Activated T-cell treated with anti-CD3 and anti-CD28 coated beads, Interleukin-2, amount 50 U/mL, for 4 hours (primary cell): ENCODE measurements at places on chromosomes 6 and 20. TPM values are rescaled to one million over a fixed set of nuclear protein-coding genes. Genes with fewer than 3 reads are reported as not detected.

GRCh38 chr6:26327450-26328264, 37.3 kb upstream of the BTN3A2 start:
- peak; percentile 55 for DNase-seq

GRCh38 chr6:15793288-15793687, 130.5 kb upstream of the DTNBP1 start:
- no peak for DNase-seq

DNA sequence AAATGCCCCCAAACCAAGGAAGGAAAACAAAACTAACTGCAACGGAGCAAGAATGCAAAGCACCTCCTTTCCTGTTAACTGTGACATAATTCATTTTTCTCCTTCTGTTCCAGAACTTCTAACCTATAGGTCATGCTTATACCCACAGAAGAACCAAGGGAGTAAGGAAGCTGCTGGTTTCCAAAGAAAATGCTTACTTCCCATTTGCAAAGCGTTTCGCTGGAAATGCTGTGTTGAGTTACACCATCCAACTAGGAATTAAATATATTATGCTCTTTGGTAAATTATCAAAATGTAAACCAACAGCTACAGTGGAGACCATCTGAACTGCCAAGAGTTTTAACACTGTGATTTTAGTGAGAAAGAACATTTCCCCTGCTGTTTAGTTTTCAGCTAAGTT, 42.9 kb downstream of the ATXN1 start:
- no peak for DNase-seq

DNA sequence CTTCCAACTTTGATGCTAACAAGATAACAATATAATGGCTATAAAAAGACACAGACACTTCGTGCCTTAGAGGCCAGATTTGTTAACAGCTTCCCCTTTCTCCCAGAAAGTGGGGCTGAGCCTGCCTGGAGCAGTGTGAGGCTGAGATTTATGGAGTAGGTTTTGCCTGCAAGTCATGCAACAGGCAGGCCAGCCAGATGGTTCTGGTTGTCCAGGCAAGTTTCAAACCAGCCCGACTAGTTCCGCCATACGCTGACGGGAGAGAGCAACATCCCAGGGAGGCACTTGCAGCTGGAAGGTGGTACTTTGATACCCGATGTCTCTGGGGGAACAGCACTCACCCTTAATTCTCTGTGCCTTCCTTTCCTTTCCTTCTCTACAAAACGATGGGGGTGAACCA, 81.3 kb upstream of the NAA20 start:
- DNase-seq = no peak

SLC22A16 gene
- not detected for total RNA-seq
